ENCODE measurements at places on chromosomes 6 and 20.
A peak's percentile ranks its signal among the peaks of the same experiment; 100 is the strongest.

DNA sequence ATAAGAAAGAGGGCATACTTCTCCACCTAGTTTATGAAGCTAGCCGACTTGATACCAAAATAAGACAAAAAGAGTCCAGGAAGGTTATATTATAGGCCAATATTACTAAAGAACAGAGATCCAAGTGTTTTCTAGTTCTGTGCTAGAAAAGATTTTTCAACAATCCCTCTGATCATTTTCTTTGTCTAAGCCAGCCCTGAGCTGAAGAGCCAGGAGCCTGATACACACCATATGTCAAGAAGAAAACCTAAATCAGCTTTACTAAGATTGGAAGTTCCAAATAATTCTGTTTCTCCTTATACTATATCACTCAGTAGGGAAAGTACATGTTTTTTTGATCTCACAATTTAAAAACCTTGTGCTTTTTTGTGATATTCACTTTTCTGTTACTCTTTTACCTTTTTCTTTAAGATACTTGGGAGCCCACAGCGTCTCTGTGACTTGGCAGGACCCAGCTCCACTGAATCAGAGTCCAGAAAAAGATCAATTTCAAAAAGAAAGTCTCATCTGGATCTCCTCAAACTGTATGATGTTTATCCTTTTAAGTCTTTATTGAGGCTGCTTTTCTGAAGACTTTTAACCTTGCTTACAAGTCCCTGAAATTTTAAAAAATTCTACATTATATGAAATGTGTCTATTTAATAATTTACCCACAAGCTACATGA, 43.0 kb upstream of the PBOV1 start:
- no peak for DNase-seq

DNA sequence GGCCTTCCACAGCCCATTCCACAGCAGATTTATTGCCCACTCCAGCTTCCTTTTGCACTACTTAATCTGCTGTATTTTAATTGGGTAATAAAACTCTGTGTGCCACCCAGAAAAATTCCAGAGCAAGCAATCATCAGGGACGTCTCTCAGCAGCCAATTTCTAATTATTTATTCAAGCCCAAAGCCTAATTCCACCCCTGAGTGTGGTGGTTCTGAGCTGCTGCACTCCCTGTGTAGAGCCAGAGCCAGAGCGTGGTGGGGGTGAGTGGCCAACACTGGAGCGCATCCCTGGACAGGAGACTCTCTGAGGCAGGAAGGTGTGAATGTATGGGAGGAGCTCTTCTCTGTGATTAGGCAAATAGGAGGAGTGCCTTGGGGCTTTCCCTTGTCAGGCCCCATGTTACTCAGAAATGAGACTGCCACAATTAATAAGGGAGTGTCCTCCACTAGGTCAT, 66.1 kb downstream of the CD24 start:
- DNase-seq = no peak

- no peak for DNase-seq
These were observed 4.3 kb downstream of the SLC26A8 start for GRCh38 chr6:36020154-36020553.

DNA sequence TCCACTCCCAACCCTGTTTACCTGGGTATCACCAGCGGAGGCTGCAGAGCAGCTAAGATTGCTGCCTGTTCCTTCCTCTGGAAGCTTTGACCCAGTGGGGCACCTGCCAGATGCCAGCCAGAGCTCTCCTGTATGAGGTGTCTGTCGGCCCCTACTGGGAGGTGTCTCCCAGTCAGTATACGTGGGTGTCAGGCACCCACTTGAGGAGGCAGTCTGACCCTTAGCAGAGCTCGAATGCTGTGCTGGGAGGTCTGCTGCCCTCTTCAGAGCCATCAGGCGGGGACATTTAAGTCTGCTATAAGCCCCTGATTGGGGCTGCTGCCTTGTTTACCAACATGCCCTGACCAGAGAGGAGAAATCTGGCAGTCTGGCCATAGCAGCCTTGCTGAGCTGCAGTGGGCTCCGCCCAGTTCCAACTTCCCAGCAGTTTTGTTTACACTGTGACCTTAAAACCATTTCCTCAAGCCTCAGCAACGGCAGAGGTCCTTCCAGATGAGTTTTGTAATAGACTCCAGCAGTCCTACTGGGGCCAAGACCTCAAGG, 2.8 kb downstream of the RAET1E start:
- peak; percentile 32 for DNase-seq

GRCh38 chr6:159953091-159953601, 15.7 kb upstream of the IGF2R start:
- peak; percentile 71 for DNase-seq

- no peak for DNase-seq
These were observed 173.7 kb downstream of the CLVS2 start for GRCh38 chr6:123169774-123170095.

DNA sequence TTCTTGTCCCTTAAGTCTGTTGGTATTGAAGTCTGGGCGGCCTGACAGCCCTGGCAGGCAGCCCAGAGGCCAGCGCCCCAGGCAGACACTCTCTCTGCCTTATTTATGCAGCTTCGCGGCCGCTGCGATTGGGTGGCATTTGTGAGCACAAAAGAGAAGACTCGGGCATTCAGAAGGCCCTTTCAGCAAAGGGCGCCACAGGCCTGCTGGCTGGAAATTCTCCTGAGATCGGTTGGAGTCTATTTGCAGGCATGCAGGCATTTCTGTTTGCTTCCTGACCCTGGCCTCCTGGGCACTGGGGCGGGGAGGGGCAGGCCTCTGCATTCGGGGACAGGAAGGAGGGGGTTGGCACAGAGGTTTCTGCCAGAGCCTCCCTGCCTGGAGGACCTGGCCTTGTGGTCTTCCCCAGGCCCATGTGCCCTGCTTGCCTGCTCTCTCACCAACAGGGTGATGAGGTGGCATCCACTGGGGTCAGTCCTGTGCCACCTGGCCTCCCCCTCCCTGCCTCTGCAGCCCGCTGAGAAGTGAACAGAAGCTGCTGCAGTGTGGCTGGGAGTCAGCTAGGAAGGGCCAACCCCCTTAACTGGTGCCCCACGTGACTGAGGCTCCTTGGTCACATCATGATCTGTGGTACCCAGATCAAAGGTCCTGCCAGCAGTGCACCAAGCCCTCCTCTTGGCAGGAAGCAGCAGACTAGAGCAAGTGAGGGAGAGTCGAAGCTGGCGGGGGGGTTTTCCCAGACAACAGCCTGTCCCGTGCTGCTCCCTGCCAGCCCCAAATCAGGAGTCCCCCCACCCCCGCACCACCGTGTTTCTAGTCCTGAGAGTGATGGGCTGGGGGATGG, 16.6 kb upstream of the CCDC167 start:
- no peak for DNase-seq

DNA sequence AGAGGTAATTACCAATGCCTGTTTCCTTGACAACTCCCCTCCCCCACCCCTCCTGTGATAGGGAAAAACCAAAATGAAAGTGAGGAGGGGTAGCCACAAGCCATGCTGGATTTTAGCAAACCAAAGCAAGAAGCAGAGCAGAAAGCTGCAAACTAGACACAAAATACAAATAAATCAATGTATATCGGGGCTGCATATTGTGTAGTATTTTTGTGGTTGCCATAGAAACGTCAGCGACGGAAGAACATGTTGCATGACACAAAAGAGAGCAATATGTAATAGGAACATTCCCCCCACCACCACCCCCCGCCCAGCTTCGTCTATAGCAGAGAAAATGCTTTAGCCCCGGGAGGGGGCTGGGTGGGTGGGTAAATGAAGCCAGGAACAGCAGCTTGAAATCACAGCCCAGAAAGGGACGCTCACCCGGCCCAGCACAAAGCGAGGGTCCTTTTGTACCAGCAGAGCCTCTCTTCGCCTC, 548 bp downstream of the AGPAT4 start:
- peak; percentile 33 for DNase-seq

GRCh38 chr6:153207617-153208016, 76.5 kb upstream of the RGS17 start:
- peak; percentile 26 for DNase-seq

DNA sequence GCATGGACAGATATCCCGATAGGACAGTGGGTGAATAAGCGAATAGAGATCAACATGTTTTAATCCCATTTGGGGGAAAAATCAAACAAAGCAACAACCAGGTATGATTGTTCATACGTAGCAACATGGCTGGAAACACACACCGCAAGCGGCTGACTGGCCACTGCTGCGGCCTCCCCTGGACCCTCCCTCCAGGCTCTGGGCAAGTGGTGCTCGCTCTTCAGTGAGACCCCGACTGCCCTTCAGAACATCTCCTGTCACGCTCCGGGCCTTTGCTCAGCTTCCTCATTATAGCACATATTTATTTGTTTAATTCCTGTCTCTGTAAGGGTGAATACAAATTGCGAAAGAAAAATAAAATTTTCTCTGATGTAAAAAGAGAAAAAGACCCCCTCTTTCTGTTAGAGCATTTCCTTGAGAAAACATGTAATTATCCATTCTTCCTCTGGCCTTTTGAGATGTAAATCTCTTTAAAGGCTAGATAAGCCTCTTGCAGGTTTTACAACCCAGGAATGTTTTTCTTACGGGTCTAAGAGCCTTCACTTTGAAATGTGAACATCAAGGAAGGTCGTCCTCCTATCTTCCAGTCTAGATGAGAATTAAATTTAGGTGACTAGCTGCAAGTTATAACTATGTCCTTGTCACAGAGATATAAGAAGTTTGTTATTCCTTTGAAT, 11.0 kb upstream of the FAM210B start:
- no peak for DNase-seq

DNA sequence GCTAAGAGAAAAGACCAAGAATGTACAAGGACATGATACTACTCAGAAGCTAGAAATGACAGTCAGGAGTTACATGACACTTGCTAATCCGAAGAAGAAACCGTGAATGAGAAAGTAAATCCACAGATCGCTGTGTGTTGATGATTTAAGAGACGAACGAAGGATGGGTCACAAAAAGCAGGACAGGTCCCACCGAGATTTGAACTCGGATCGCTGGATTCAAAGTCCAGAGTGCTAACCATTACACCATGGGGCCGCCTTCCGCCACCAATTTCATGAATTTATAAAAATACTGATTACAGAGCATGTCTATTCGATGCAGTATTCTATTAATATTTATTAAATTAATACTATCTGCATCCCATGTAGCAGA, 54.0 kb upstream of the BTN3A2 start:
- peak; percentile 60 for DNase-seq

Measured in fibroblast of skin of abdomen (primary cell).